ENCODE measurements at places on chromosomes 1 and 21. TPM values are rescaled to one million over a fixed set of nuclear protein-coding genes. Genes with fewer than 3 reads are reported as not detected.

The HSF2BP gene
- total RNA-seq: 1.1 TPM

The TCHHL1 gene
- total RNA-seq: not detected

The RHBG gene
- not detected for total RNA-seq

The PTPRC gene
- not detected for total RNA-seq

The SYT11 gene
- 35.9 TPM for total RNA-seq
